ENCODE measurements at places on chromosomes 1 and 21.

DNA sequence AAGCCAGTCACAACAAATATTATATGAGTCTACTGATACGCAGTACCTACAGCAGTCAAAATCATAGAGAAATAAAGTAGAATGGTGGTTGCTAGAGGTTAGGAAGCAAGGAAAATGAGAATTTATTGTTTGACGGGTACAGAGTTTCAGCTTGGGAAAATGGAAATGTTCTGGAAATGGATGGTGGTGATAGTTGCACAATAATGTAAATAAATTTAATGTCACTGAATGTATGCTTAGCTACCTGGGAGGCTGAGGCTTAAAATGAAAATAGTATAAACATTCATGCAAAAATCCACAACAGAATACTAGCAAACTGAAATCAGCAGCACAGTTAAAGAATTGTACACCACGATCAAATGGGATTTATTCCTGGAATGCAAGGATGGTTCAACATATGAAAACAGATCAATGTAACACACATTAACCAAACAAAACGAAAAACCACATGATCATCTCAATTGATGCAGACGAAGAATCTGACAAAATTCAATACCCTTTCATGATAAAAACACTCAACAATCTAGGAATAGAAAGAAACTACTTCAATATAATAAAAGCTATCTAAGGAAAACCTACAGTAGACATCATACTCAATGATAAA, 10.7 kb downstream of the TUT4 start:
- no peak for DNase-seq

DNA sequence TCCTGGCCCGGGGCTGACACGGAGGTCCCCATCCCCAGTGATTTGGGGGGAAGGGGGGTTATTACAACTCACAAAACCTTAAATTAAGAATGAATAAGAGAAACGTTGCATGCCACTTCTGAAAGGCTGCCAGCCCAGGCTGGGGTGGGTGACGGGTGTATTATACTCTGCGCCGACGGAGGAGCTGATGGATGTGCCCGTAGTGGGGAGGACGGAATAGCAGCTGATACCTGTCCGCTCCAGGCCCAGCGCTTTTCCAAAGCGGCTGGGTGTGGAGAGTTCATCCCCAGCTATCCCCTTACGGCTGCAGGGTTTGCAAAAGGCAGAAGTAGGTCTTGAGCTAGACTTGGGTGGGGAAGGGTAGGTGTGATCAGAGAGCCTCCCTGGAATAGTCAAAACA, 63.8 kb upstream of the CASZ1 start:
- no peak for DNase-seq

DNA sequence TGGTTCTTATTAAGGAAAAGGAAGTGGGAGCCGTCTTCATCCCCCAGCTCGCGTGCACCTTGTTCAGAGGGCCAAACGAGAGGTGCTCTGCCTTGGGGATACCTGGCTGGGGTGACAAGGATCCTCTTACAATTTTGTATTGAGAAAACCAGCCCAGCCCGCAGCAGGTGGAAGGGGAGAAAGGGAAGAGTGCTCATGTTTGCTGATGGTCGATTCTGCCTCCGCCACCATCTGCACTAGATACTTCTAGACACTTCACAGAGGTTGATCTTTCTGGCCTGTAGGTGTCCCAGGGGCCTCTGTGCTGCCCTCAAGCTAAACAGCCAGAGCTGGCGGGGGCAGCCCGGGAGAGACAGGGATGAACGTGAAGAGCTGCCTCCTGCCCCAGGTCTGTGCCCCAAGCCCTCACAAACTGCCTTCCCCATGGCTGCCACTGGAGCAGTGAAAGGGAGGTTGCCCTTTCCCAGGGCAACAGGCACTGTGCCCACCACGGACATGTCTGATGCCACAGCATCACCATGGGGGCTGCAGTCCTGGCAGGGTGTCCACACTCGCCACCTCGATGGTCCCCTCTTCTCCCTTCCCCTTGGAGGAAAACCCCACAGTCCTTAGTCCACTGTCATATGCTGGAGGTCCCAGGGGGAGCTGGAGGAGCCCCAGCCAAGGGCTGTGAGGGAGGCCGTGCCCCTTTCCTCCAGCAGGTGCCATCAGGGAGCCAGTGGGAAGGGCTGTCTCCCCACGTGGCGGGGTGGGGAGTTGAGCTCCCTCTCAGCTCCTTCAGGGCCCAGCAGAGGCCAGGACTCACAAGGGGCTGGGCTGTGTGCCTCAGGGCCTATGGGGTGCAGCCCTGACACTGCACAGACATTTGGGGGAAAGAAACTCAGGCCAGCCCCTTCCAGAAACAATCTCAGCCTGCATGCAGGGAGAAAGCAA, 8.1 kb downstream of the ADPRS start:
- DNase-seq = no peak

- no peak for DNase-seq
These were observed 29.4 kb downstream of the VPS26C start for GRCh38 chr21:37237764-37238163.

All from activated CD8-positive, alpha-beta memory T cell treated with anti-CD3 and anti-CD28 coated beads for 4 hours (primary cell).